ENCODE measurements at places on chromosomes 2 and 18.
A peak's percentile ranks its signal among the peaks of the same experiment; 100 is the strongest.

DNA sequence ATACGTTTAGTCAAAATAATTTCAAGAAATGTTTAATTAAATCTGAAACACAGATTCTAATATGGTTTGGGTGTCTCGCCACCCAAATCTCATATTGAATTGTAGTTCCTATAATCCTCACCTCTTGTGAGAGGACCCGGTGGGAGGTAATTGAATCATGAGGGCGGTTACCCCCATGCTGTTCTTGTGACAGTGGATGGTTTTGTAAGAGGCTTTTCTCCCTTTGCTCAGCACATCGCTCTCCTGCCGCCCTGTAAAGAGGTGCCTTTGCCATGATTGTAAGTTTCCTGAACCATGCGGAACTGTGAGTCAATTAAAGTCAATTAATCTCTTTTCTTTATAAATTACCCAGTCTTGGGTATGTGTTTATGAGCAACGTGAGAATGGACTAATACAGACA, 1045.1 kb upstream of the POU3F3 start:
- DNase-seq: no peak

DNA sequence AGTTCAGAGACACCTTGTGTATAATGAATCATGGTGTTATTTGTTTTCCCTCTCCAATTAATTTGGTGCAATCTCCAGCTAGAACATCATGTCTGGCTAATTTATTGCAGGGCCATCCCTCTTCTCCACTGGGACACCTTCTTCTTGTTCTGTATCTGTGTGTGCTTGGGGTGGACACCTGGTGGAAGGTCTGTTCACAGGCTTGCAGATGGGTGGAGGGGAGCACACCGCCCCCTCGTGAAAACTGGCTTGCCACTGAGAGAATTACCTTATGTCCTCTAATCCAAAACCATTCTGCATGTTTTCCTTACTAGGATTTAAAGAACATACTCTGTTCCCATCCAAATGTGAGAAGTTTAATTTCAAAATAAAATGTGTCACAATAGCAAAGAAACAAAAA, 1160.4 kb upstream of the ZEB2 start:
- no peak for DNase-seq

DNA sequence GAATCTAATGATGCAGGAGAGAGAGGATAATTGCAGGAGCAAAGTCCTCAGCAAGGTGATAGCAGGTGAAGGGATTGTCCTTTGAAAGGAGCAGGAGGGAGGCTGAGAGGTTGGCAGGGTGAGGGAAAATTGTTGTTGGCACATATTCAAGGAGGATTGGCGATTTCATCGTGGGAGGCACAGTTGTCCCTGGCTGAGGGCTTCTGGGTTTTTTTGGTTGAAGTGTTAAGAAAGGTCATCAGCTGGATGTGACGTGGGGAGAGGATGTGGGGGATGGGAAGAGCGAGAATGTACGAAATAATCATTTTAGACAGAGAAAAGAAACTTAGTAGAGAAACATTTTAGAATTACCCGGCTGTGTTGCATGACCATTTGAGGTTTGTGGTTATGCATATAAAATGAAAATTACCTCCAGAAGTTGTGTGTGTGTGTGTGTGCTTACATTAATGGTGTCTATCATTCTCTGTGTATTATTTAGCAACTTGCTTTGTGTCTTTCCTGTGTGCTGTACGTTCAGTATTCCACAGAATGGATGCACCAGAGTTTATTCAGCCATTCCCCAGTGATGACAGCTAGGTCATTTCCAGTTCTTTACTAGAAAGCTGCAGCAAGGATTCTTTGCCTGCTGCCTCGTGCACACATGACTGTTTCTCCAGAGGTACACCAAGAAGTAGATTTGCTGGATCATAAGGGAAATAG, 67.6 kb downstream of the SDC1 start:
- no peak for DNase-seq

- DNase-seq: no peak
These were observed 682.9 kb downstream of the KCNJ3 start for GRCh38 chr2:155381436-155381835.

DNA sequence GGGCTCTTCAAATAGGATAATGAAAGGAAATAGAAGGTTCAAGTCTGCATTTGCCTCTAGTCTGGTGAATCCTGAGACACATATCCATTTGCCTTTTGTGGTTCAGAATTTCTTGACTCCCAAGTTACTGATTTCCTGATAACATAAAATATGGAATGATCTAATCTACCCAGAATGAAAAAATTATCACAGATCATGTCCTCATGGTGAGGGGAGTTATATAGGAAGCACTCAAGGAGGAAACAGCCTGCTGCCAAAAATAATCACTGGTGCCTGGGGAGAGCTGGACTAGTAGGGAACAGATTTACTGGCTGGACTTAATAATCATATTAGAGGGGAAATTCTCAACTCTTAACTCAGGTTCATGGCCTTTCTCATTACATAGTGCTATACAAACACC, 95.5 kb upstream of the STK17B start:
- DNase-seq: no peak

DNA sequence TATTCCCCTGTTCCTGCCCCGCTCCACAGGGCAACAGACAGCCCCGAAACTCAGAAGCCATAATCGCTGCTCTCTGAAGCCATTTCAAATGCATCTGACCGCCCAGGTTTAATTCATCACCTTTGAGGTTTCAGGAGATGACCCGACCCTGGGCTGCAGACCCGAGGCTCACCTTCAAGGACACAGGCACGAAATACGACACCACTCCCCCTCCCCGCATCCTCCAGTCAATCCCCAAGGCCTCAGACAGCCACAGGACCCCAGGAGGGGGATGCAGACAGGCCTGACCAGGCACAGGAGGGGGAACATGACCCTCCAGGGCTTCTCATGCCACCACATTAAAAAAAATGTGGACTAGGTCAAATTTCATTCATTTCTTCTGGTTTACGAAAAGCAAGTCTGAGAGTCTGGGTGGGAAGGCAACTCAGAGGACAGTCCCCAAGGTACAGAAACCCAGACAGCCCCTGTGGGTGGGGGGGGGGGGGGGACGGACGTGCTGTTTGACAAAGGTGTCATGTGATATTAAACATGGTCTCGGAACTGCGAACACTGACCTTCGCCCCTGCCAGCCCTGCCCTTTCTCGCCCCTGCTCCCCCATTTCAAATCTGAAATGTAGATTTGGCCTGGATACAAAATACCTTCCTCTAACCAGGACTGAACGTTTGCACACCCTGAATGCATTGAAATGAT, 142.9 kb downstream of the BCL11A start:
- DNase-seq: no peak

GRCh38 chr2:111057721-111058120, 63.0 kb upstream of the BCL2L11 start:
- no peak for DNase-seq

- DNase-seq: no peak
These were observed 114.1 kb downstream of the BCL11A start for GRCh38 chr2:60439219-60439974.

- DNase-seq: no peak
These were observed 95.8 kb downstream of the PAX3 start for GRCh38 chr2:222203041-222203440.

DNA sequence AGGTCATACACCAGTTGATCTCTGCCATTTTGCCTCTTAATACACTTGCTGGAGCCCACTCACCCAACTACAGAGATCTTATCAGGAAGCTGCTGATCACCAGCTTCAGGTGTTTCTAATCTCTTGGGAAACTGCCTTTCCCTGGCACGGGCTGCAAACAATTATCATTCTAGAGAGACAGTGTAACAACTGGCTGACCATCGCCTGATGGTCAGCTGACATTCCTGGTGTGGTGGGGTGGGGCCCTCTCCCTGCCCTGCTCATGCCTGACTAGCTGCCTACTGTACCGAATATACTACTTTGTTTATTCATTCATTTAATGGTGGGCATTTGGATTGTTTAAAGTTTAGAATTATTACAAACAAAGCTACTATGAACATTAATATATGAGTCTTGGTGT, 311.5 kb downstream of the CBLN2 start:
- DNase-seq: no peak

- peak; percentile 80 for DNase-seq
These were observed 1241.1 kb upstream of the ZEB2 start for GRCh38 chr2:145760781-145761649.

- peak; percentile 57 for DNase-seq
These were observed 574.1 kb downstream of the SATB2 start for GRCh38 chr2:198883604-198884003.

DNA sequence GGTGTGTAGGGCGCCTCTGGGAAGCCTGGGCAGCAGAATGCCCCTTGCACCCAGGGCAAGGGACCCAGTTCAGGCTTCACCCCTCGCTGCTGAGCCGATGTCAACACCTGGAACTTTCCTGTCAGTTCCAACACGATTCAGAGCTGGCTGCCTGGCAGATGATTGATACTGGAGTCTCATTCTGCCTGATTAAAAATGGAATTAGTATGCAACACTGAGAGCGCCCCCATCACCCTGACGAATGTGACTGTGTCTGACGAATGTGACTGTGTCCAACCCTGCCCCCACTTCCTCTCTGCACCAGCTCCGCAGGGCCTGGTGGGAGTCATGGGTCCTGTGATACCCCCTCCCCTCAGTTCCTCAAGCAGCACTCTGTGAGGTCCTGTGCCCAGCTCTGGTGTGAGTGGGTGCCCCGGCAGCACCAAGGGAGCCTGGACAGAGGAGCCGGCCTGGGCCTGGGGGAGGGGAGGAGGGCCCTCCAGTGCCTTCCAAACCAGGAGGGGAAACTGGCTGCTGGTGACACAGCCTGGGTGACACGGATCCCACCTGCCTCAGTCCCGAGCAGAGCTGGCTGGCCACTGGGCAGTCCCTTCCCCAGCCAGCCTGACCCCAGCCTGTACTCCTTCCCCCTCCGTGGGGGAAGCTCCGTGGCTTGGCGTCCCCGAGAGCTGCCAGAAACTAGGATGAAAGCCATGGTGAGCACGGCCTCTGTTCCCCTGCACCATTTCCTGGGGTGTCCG, 41.4 kb upstream of the ALPP start:
- no peak for DNase-seq

GRCh38 chr2:9578467-9579235, 23.0 kb upstream of the ADAM17 start:
- peak; percentile 61 for DNase-seq

GRCh38 chr2:25417715-25418369, 76.1 kb upstream of the DNMT3A start:
- no peak for DNase-seq

DNA sequence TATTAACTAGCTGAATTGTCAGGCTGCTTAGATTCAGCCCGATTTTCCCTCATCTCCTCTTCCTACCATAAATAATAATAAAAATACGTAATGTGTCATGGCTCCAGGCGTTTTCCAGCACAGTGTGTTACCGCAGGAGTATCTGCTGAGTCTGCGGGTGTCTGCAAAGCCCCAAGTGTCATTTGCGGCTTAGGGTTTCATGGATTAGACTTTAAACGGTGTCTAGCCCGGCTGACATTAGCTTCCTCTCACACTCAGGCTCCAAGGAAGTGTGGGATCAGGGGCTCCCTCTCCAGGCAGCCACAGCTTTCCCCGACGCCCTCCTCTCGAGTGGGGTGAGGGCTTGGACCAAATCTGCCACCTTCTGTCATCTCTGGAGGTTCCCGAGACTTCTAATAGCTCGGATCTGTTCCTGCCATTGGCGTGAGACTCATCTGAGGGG, 14.1 kb upstream of the HOXD1 start:
- no peak for DNase-seq

- no peak for DNase-seq
These were observed 15.4 kb downstream of the CAVIN2 start for GRCh38 chr2:191831410-191831994.

DNA sequence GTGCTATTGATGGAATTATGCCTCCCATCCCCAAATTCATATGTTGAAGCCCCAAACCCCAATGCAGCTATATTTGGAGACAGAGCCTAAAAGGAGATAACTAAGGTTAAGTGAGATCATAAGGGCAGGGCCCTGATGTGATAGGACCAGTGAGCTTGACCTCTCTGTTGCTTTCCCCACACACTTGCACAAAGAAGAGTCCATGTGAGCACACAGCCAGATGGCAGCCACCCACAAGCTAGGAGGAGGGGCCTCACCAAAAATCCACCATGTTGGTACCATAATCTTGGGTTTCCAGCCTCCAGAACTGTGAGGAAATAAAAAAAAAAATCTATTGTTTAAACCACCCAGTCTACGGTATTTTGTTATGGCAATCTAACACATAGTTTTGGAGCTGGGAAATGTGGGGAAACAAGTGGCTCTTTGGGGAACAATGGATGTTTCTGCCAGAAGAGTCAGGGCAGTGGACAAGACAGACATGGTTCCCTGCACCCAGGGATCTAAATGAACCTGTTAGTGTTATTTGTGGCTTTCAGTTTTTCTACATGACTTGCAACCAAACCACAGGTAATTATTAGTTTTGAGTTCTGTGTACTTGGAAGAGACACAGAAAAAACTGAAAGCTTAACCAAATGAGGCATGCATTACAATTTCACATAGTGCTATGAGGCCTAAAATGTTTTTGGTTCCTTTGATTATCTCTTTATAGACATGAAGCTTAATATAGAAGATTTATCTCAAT, 259.1 kb downstream of the LTBP1 start:
- no peak for DNase-seq

- no peak for DNase-seq
These were observed 1.2 kb upstream of the SDC1 start for GRCh38 chr2:20226152-20226545.

DNA sequence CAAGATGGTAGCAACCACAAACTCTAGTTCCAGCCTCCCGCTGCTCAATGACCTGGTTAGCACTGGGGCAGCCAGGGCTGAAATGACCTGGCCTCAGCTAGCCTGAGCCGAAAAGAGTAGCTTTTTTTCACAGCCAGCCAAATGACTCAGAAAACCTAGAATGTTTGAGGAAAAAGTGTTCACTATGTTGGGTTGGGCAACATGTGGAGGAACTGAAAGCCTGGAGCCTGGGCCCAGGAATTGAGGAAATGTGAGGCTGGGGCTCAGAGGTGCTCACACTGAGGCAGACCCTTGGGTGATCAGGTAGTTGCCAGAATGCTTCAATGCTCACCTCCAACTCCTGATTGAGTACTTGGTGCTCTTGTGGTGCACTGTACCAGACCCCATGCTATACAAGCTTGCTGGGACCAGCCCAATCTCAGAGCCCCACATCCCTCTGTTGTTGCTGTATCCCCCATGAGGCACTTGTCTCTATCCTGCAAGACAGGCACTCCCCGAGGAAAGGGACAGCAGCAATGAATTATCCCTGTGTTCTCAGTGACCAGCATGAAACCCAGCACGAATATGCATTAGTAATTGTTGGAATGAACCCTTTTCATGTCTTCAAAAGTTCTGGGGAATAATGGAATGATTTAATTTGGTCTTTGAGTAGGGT, 116.2 kb downstream of the USP34 start:
- no peak for DNase-seq

- DNase-seq: no peak
These were observed 83.9 kb downstream of the RPE start for GRCh38 chr2:210086292-210086691.

- no peak for DNase-seq
These were observed 26.5 kb downstream of the SLC16A14 start for GRCh38 chr2:230042195-230042594.

- no peak for DNase-seq
These were observed 113.0 kb downstream of the STPG4 start for GRCh38 chr2:47041891-47042684.

GRCh38 chr2:160325418-160325817, 125.3 kb upstream of the ITGB6 start:
- DNase-seq: no peak

- no peak for DNase-seq
These were observed 262.8 kb downstream of the DCC start for GRCh38 chr18:52602820-52603219.

Data from fibroblast of gingiva (primary cell).